ENCODE measurements at places on chromosomes 12 and 14.

- no peak for DNase-seq
Measured at GRCh38 chr12:72631926-72632685, 359.9 kb downstream of the TRHDE start.

- no peak for DNase-seq
Measured at GRCh38 chr14:29444805-29445204, 482.8 kb downstream of the PRKD1 start.

- DNase-seq, result peak; percentile 60
Measured at GRCh38 chr12:53006810-53007309, 604 bp downstream of the EIF4B start.

DNA sequence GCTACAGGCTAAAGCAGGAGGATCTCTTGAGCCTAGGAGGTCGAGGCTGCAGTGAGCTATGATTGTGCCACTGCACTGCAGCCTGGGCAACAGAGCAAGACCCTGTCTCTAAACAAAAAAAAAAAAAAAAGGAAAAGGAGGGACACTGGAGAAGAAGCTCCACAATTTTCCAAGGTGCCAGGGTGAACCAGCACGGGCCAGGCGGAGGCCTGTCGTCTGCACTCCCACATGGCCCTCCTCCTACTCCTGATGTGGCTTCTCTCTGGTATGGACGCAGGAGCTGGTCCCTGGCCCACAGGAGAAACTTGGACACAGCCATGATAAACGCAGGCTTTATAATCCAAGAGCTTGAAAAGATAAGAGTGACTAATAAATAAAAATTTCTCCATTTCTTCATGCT is 341.2 kb downstream of the CACNA1C start:
- DNase-seq, result no peak

DNA sequence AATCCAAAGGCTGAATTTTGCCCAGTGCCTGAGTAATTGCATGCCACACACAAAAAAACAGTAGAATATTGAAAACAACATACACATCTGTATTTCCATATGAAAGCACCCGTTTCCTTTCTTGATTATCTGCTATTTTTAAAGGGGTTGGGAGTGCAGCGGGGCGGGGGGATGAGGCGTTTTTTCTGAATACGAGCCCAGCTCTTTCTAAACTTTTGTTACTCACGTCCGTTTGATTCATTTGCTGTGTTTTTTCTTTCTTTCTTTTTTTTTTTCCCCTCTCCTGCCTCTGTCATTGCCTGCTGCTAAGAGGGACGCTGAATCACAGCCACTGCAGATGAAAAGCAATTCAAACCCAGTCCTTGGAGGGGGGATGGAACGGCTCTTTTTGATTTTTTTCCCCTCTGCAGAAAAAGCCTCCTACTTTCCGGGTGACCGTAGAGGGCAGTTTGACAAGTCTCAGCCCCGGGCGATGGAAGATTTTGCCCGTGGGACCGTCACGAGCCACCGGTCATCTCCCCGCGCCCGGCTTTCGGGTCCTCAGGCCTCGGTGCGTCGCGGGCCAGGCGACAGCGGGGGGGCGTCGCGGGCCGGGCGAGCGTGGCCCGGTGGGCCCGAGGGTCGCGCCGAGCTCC is 572 bp upstream of the RASSF8 start:
- DNase-seq, result no peak

DNA sequence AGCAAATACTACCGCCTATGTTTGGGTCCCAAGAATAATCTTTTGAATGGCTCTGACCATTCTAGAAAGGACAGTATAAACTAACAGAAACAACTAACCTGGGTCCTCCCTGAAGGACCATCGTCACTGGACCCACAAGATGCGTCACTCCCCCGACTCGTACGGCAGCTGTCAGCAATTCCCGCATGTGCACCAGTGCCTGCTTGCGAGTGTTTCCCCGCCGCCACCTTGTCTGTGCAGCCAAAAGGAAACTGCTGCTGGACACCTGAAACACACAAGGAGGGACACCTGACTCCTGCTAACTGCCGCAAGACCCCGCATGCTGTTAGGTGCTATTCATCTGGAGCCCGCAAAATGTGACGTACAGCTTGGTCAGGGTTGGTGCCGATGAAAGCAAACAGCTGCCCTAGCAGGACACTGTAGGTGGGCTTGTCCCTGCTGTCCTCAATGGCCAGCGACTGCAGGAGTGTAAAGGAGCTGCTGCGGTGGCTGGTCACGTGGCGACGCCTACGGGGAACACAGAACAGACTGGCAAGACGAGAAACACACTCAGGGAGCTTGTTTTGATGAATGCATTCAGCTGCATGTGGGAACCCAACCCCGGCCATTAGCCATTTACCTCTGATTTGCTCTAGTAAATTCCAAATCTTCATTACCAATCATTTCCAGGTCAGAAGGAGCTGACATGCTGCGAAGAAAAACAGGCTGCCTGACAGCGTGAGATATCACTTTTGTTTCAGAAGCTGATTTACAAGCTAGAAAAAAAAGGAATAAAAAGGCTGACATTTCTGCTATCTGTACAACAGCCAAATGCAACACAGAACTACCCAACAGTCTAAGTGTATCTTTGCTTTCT is 118.1 kb downstream of the TRAFD1 start:
- DNase-seq, result no peak

DNA sequence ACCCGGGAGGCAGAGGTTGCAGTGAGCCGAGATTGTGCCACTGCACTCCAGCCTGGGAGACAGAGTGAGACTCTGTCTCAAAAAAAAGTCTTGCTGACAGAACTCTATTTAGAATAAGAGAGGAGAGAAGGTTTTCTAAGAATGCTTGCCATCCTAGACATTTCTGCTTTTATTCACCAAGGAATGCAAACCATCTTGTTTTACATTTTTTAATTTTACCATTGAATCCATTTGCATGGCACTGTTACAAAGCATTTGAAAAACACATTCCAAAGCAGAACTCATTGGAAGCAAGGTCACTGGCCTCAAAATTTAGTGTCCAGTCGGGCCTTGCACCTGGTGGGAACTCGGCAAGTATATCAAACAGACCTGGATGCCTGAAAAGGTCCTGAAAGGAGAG is 44.2 kb upstream of the RASSF3 start:
- DNase-seq, result no peak

DNA sequence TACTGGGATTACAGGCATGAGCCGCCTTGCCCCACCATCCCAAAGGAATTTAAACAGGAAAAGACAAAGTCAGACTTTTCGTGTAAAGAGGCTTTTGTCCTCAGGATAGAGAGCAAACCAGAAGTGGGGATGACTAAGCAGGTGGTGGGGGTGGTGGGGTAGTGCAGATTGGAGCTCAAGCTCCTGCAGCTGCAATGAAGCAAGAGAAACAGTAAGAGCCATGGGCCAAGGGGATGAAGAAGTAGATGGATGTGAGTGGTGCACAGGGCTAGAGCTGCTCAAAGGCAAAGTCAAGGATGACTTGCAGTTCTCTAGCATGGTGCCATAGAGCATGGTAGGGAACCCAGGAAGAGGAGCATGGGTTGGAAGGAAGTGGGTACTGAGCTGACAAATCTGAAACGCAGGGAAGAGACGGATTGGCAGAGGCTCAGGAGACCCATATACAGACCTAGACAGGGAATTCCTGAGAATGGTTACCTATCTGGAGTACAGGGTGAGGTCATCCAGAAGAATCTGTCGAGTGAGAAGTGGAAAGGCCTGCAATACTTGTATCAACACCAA is 11.4 kb upstream of the RNF34 start:
- DNase-seq, result no peak

GRCh38 chr12:117151403-117152031 is 38.8 kb downstream of the FBXO21 start:
- DNase-seq, result no peak

DNA sequence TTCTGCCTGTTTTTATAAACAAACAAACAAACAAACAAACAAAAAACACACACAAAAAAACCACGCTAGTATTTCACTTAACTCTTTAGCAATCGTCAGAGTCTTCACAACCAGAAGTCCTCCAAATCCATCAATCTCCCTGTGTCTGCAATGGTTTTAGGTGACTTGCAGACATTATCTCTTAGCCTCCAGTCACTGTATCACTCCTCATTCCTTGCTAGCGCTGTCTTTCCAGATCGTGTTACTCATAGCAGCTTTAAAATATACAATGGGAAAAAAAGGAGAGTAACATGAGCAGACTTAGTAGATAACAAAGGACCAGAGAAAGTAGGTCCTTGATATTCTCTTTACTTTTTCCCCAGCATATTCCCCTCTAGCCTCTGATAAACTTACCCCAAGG is 15.5 kb upstream of the ETNK1 start:
- DNase-seq, result no peak

DNA sequence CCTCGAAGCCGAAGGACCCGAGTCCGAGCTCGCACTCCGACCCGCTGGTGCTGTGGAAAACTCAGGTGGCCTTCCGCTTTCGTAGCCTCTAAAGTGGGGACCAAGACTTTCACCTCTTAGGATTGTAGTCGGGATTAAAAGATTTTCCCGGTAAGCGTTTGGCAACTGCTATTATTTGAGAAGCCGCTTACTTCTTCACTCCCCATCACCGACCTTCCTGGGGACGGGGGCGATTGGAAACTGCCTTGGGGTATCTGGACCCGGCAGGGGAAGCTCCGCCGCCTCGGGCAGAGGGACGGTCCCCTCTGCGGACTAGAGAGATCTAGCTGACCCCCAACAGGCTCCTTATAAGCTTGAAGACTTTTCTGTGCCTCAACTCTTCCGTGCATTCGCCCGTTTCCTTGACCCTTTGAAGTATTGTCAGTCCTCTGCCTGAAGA is 659 bp downstream of the TRAFD1 start:
- no peak for DNase-seq

DNA sequence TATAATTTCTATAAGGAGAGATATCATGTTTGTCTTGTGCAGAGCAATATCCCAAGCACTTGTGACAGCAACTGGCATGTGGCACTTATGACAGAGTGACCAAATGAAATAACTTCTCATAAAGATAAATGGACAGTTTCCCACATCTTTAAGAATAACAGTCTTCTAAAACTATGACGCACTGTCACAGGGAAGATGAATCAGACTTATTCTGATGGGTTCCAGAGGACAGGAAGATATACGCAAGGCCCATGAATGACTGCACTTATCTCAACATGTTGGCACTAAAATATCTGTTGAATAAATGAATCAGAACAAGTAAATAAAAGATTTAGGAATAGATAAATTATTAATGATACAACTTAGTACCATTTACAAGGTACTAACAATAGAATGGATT is 465.8 kb upstream of the SYT1 start:
- no peak for DNase-seq

- no peak for DNase-seq
Measured at GRCh38 chr12:92149563-92149962, 3.9 kb upstream of the BTG1 start.

GRCh38 chr14:94132285-94132887 is 3.0 kb upstream of the IFI27L2 start:
- no peak for DNase-seq

DNA sequence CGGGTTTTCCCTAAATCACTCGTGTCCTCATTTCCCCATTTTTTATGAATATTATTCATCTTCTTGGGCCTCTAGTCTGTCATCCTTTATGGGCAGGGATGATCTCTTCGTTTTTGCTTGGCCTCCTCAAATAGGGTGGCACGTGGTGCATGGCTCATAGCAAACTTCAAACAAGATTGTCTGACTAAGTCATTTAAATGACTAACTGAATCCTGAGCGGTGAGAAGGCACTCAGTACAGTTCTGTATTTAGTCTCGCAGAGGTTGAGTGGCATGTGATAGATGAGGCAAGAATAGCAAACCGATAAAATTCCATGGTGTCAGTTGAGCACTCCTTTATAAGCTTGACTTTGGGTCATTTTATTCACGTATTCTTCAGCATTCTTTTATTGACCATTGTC is 5.7 kb upstream of the JDP2 start:
- DNase-seq, result no peak

GRCh38 chr14:50089208-50089607 is 27.2 kb downstream of the VCPKMT start:
- no peak for DNase-seq

DNA sequence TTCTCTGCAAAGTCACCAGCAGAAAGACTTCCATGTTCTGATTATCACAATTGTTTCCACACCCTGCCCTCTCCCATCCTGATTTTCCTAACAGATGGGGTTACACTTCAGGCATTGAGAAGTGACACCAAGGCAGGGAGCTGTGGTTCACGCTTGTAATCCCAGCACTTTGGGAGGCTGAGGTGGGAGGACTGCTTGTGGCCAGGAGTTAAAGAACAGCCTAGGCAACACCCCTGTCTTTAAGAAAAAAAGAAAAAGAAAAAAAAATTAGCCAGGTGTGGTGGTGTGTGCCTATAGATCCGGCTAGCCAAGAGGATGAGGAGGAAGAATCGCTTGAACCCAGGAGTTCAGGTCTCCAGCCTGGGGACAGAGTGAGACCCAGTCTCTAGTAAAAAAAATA is 5.2 kb downstream of the PPP1CC start:
- DNase-seq, result no peak

GRCh38 chr12:52190860-52191729 is 719 bp downstream of the KRT80 start:
- DNase-seq, result no peak

DNA sequence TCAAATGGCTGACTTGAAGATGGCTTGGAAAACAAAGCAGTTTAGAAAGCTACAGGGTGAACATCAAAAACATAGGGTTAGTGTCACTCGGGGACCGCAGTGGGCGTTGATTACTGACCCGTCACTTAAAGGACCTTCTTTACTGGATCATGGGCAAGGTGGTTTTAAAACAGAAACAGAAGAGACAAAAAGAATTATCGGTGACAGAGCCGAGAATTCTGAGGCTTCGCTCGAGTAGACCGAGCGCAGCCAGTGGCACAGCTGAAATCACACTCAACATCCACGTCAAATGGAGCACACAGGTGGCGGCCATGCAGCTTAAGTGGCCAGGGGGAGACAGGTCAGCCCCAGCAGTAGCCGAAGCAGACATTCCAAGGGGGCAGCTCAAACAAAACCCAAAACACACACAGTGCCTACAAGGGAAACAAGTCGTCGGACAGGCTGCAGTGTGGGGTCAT is 17.3 kb downstream of the SNRNP35 start:
- DNase-seq, result no peak

DNA sequence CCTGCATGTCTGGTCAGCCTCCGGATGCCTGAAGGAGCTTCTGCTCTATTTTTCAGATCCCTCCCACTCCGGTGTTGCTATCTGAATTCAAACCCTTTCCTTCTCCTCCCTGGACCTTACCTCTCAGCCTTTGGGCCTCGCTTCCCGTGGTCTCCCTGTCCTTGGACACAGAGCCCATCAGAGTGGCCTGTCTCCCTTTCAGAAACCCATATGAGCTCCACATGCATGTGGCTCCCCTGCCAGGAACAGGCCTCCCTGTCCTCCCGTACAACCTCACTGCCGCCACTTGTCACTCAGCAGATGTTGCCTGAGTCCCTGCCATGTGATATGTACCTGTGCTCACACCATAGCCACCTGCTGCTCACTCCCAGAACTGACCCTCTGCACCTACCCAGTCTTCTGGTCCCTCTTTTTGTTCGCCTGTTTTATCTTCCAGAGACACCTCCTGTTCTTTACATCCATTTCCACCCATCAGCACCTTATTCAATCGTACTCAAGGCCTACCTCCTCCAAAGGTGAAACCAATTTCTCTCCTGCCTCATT is 182.5 kb downstream of the ZFP36L1 start:
- no peak for DNase-seq

- DNase-seq, result no peak
Measured at GRCh38 chr14:74510223-74510931, 16.8 kb downstream of the ISCA2 start.

All from activated CD8-positive, alpha-beta memory T cell treated with anti-CD3 and anti-CD28 coated beads for 1 hour (primary cell).